Fibroblast of skin of left quadriceps (primary cell): ENCODE measurements at places on chromosomes 6 and 20.

GRCh38 chr6:88910922-88911778, 52.3 kb downstream of the RNGTT start:
- no peak for DNase-seq

GRCh38 chr6:43454696-43455530, 435 bp downstream of the DLK2 start:
- peak; percentile 30 for DNase-seq

DNA sequence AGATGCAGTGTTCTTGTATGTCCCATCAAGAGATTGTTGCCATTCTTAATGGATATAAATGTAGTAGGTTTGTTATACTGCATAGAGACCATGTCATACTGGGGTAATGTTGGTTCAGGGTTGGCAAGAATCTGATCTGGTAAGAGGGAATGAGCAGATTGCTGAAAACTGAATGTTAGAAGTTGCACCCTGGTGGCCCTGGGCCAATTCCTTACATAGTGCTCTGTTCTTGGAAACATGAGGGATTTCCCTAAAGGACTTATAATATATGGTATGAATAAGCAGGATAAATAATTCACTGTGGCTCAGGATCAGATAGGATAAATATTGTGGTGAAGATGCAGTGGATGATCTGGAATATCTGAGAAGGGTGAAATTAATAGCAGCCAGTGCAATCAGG, 70.2 kb downstream of the ANKS1A start:
- no peak for DNase-seq

GRCh38 chr6:166419286-166419685, 36.5 kb upstream of the MPC1 start:
- DNase-seq, result no peak

- DNase-seq, result no peak
These were observed 59.9 kb downstream of the COL12A1 start for GRCh38 chr6:75145976-75146375.

DNA sequence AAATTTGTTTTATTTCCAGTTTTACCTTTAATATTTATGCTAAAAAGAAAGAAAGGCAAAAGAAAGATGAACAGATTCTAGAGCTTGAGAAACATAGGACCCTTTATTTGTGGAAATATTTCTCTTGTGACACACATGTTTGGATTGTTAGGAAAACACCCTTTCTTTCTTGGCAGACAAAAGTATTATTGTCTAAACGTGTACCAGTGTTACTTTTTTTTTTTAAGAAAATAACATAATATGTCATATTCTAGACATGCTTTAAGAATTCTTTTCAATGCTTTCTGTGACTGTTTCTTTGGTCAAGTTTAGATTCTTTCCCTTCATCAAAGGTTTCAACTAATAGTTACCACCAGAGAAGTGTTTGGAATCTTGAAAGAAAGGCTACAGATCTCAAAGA, 183.4 kb upstream of the CNR1 start:
- no peak for DNase-seq

DNA sequence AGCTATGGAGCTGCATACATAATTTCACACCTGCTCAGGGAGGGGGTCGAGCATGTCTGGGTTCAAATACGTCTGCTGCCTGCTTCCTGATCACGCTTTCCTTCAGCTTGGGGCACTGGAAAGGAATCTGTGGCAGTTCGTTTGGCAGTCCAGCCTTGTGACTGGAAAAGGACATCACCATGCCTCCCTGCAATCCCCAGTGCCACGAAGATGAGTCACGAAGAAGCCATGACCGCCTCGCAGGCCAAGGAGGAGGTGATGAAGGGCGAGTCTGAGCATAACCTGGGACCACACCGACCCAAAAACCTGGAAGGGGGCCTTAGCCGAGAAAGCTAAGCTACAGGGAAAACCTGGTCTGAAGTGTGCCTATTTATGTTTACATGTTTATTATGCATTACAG, 13.1 kb downstream of the JAG1 start:
- no peak for DNase-seq

DNA sequence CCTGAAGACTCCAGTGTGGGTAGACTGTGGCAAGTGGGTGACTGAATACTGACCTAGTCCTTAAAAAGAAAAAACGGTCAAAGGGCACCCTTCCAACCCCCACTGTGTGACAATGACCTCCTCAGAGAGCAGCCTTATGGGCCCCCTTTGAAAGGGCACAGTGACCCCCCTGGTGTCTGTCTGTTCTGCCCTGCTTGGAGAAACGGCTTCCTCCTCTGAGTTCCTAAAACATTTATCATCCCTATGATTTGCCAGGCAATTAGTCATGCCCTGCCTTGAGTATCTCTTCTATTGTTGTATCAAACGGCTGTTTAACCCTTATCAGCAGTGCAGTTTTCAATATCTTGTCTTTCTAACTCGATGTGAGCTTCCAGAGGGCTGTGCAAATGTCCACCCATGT, 21.0 kb upstream of the STX16 start:
- DNase-seq, result no peak

DNA sequence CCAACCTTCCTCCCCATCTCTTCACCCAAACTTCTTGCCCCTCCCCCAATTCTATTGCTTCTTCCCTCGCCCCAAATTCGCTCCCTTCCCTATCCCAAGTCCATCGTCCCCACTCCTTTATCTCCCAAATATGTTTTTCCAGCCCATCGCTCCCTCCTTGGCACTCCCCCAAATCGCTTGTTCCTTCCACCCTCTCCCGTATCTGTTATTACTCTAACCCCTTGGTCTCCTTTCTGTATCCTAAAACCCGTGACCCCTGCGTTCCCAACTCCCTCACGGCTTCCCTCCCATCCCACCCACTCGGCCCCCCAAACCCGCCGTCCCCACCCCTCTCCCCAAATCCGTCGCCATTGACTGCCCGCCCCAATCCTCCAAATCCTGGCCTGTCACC, 584 bp downstream of the MTCH1 start:
- no peak for DNase-seq
